Fibroblast of skin of left biceps (primary cell): ENCODE measurements at places on chromosomes 5 and 9.

DNA sequence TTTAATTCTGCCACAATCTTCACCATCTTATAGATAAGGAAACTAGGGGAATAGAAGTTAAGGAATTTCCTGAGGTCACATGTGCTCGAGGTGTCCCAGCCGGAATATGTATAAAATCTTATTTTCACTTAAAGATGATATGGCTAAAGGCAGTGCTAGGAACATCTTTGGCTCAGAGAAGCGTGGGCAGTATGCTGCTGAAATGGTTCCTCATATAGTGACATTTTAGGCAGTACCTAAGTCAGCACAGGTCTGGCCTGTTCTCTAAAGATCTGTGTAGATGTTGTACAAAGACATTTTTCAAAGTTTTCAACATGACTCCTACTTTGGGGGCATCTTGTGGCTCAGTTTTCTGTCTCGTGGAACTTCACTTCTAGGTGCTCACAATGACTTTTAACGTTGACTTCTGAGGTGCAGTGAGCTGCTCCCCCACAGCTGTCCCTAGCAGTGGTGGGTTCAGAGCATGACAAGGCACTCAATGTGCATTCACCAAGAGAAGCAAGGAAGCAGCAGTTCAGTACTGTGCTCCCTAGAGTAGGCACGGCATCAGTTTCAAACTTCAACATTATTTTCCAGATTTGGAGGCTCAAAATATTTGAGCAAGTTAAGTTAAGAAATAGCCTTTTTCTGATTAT, 40.3 kb downstream of the TNFAIP8 start:
- DNase-seq: no peak

- no peak for DNase-seq
Measured at GRCh38 chr5:145591578-145591977, 243.6 kb downstream of the PRELID2 start.

DNA sequence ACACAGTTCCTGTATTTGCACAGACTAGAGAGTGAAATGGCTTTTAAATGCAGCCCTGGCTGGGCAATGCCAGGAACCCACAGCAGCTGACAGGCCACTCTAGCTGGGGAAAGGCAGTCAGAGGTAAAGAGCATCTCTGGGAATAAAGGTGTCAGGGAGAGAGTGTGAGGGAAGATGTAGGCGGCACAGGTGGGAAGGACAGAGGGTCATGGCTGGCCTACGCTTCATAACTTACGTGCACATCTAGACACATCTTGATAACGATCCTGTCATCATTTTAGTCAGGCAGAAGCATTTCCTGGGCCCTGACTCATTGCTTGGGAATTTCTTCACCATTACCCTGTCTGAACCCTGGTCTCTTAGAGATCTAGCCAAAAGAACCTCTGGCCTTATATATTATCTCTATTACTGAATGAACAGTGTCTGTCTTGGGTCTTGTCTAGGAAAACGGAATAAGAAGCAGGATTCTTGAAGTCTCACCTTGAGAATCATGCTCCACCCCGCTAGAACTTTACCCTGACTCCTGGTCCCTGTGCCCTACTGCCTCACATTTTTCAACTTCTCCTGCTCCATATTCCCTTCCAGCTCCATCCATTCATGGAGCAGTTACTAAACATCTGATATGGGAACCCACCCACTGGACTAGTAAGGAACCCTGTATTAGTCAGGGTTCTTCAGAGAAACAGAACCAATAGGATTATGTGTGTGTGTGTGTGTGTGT, 106.4 kb upstream of the ELL2 start:
- peak; percentile 83 for DNase-seq

GRCh38 chr5:136113606-136114005, 19.0 kb upstream of the SMAD5 start:
- DNase-seq: no peak

GRCh38 chr5:146222005-146222404, 18.6 kb downstream of the RBM27 start:
- DNase-seq: no peak

- DNase-seq: no peak
Measured at GRCh38 chr5:116951219-116951618, 376.6 kb upstream of the SEMA6A start.

DNA sequence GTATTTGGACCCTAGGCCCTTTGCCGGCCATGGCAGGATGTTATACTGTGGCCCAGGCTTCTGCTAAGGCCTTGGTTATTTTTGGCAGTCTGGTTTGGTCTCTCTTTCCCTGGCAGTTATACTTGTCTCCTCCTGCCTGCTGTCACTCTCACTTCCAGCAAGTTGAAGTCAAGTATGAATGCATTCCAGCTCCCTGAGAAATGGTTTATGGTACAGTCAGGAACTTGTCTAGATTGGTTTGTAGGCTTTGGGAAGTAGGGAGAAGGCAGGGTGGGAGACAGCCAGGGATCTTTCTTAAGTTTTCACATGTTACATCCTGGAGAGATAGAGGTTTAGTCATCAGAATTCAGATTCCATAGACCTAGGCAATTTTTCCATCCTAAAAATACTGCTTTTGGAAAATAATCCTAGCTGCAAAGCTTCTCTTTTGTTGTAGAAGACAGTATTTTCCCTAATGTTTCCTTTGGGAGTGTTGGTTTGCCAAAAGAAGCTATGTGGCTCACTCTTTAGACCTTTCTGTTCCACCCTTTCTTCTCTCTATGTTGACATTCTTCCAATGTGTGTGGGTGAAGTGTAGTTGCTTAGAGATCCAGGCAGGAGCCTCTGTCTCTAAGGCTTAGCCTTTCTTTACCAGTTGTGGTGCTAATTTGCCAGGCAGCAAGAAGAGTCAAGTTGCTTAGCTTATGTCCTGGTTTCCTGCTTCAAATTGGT, 2.5 kb upstream of the KDM3B start:
- peak; percentile 2 for DNase-seq

DNA sequence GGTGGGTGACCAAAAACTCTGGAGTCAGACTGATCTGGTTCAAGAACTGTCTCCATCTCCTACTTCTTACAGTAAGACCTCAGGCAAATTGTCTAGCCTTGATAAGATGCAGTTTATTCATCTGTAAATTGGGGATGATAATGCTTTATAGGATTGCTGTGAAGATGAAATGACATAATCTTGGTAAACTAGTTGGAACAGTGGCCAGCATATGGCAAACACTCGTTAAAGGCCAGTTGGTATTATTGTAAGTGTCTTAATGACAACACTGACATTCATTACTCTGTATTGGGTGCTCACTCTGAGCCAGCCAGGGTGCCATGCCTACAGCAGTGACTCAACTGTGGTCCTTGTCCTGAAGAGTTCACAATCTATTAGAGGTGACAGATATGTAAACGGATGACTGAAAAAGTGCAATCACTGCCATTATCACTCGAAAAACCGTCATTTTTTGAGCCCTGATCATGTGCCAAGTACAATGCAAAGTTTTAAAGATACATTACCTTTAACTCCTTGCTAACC, 84.9 kb upstream of the HSPA9 start:
- no peak for DNase-seq

DNA sequence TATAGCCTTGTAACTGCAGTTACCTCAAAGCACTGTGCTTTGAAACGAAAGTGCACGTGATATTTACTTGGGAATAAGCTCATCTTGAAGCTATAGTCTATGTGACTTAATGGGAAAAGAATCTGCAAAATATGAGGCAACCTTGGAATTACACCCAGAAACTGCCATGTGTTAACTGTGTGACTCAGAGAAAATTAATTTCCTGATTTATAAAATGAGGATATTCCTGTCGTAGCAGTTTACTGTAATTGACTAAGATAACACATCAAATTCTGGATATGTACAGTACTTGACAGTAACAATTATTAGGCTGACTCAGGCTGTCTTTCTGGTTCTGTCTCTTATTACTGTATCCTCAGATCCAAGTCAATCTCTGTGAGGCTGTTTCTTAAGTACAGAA, 1079.9 kb upstream of the ACO1 start:
- peak; percentile 80 for DNase-seq

DNA sequence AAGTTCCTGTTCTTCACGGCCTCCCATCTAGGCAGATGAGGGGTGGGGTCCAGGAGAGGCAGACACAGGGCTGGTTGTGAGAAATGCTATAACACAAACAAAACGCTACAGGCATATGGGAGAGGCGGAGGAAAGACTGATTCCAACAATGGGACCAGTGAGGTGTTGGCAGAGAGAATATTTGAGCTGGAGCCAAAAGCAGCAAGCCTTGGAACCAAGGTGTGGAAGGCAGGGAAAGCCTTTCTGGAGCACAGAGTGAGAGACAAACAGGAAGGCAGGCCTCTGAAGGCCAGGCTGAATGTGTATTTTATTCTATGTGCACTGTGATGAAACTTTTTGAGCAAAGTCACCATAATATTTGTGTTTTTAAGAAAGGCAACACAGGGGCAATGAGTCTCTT, 2.9 kb downstream of the ATPSCKMT start:
- DNase-seq: no peak

GRCh38 chr5:54148858-54149257, 161.5 kb downstream of the ARL15 start:
- no peak for DNase-seq

GRCh38 chr9:26710008-26710407, 182.6 kb downstream of the CAAP1 start:
- no peak for DNase-seq

- DNase-seq: no peak
Measured at GRCh38 chr9:121023064-121023463, 27.0 kb downstream of the C5 start.

DNA sequence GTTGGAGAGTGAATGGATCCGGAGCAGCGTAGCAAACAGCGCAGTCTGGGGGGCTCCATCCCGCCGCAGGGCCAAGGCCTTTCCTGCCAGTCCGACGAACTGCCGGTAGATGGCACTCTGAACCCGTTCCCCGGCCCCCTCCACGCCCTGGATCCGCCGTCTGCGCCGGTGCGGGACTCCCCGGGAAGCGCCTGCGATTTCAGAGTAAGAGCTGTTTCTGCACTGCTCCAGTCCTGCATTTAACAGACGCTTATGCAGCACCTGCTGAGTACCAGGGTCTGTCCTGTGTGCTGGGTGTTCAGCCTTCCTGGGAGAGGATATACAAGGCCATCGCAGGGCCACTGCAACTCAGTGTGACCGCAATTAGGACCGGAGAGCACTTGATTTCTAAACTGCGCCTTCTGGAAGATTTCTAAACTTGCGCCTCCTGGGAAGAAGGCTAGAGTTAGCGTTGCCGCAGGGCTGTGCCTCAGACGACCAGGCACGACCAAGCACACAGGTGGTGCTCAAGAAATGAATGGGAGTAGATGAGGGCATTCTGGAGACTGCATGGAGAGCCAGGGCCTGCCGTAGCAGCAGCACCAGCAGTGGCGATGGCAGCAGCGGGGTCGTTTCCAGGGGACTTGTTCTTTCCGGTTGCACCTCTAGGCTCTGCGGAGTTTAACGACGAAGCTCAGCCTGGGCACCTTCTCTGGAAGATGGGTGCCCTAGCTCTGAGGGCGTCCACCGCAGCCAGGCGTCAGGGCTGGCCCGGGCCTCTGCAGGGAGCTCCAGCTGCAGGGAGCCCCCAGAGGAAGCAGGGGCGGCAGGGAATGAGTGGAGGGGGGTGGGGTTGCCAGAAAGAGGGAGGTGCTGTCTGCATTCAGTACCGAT, 14.3 kb upstream of the TIFAB start:
- no peak for DNase-seq

DNA sequence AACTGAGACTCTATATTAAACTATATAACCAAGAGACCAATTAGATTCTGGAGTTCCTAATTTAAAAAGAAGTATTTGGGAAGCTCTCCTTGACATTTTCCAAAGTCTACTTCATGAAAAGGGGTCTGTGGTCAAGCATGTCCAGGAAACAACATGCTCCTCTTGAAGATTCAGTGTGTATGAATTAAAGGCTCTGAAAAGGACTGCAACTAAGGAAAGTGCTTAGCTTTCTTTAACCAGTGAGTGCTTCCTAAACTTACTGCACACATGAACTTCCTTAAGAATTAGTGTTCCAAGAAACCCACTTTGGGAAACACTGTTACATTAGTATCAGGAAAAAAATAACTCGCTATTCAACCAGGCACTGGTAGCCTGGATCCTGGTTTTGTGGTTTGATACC, 167.6 kb downstream of the MED27 start:
- DNase-seq: no peak

GRCh38 chr5:131019601-131020315, 145.3 kb downstream of the HINT1 start:
- DNase-seq: no peak

- DNase-seq: no peak
Measured at GRCh38 chr5:30458681-30459080, 734.8 kb upstream of the CDH6 start.

DNA sequence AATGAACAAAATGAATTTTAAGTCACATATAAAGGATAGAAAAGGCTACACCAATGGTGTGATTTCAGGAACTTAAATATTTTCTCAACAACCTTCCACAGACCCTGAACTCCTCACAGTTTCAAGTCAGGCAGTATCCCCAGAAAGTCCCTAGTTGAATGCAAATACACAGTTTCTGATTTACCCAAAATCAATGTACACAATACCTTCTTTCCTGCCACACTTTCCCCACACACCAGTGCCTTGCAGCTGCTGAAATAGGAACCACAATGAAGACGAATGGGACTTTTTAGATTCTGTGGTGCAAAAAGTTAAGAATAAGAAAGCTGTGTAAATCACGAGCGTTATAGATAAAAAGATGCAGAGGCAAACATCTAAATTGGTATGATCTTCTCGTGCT, 552.4 kb upstream of the MEF2C start:
- no peak for DNase-seq

DNA sequence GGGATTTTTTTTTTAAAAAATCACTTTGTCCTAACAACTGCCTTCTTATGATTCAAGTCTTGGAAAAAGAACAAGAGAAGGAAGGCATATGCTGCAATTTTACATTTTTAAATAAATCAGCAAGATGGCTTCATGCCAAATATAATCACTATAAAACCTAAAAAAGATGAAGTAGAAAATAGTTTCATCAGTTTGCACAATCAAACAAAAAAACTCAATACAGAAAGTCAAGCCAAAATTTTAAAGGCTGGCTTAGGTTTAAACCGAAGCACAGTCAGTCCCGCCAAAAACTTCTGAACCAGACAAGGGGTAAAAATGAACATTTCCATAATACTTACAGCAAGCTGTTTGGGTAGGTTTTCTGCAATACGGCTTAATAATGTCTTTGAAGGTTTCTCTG, 57.3 kb downstream of the ZFR start:
- peak; percentile 5 for DNase-seq

- no peak for DNase-seq
Measured at GRCh38 chr5:14915291-14915952, 43.8 kb upstream of the ANKH start.
